ENCODE measurements at places on chromosomes 12 and 14. TPM values are rescaled to one million over a fixed set of nuclear protein-coding genes. Genes with fewer than 3 reads are reported as not detected.
A peak's percentile ranks its signal among the peaks of the same experiment; 100 is the strongest.

Gene COX8C
- total RNA-seq, result 0.94 TPM

- DNase-seq, result no peak
Measured at GRCh38 chr12:67433385-67434175, 164.4 kb downstream of the CAND1 start.

Gene NAV3
- total RNA-seq, result 3.3 TPM

DNA sequence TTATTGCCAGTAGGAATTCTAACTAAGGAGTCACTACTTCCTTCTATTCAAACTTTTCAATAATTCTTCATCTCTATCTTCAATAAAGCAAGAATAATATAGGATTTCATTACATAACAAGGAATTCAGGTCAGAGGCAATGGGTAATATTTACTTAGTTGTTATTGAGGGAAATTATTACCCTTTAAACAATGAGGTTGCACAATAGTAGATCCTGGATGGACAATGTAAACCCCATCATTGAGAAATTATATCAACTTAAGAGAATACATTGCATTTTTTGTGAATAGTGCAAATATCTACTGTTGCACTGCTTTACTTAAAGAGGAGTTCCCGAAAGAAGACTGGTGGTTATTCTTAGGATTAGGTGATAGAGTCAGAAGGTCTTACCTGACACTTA lies 43.8 kb downstream of the A2M start:
- no peak for DNase-seq

- peak; percentile 57 for DNase-seq
Measured at GRCh38 chr12:118537481-118537917, 161.1 kb downstream of the SUDS3 start.

GRCh38 chr14:100422556-100423316 lies 99.6 kb downstream of the SLC25A47 start:
- DNase-seq, result no peak

- DNase-seq, result no peak
Measured at GRCh38 chr14:35883677-35884293, 57.6 kb downstream of the BRMS1L start.

DNA sequence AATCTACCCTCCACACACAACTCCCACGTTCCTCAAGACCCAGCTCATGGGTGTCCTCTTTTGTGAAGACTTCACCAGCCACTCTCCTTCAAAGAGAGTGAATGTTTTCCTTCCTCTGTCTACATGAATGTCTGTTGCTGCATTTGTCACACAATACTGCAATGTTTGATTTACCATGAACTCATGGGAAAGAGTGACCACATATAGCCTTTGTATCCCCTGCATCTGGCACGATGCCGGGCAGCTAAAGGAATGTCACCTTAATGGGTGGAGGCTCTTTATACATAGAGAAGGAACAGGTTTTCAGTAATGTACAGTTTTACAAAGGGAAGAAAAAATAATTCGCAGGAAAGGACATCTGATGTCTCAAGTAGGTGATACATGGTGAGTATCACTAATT lies 12.1 kb upstream of the BCDIN3D start:
- DNase-seq, result no peak

Gene BDKRB1
- not detected for total RNA-seq

DNA sequence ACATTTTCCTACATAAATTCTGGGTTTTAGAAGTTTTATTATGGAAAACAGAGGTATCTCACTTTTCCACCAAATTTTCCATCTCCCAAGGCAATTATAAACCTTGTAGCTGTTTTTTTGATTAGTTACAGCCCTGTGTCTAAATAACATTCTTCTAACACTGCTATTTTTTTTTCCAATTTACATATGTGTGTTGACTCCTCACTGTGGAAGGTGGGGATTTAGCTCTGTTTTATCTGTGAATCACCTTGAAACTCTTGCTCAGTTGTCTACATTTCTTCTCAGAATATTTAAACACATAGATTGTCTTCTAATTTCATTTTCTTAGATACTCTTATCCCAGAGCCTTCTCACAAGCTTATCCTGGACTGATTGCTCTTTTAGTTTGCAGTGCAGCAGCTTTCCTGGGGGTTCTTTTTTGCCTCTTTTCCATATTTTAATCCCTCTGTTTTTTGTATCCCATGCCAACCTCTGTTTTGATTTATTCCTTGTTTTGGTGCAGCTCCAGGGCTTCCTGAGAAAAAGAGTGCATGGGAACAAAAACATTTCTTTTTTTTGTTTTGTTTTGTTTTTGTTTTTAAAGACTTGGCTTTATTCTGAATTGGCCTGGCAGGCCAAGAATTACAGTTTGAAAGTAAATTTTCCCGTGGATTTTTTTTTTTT lies 36.7 kb downstream of the TBC1D15 start:
- no peak for DNase-seq

Gene TMEM30B
- 0.27 TPM for total RNA-seq

DNA sequence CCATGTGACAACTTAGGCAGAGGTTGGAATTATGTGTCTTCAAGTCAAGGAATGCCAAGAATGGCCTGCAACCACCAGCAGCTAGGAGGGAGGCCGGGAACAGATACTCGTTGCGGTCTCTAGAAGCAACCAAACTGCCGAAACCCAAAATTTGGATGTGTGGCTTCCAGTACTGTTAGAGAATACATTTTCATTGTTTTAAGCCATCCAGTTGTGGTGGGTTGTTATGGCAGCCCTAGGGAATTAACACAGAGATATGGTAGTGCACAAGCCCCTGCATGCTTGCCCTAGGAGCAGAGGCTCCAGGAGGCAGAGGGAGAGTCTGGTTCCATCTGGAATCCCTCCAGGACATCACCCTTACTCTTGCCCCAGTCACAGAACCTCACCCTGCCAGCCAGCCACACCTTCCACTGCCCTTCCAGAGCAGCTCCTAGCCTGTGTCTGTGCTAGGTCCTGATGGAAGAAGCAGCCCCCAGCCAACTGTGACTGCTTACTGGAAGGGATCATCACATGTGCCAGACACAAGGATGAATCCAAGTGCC lies 19.5 kb downstream of the PITPNM2 start:
- DNase-seq, result no peak

GRCh38 chr14:96271421-96271762 lies 15.4 kb downstream of the BDKRB1 start:
- no peak for DNase-seq

- DNase-seq, result no peak
Measured at GRCh38 chr14:29321646-29322045, 555.1 kb downstream of the FOXG1 start.

DNA sequence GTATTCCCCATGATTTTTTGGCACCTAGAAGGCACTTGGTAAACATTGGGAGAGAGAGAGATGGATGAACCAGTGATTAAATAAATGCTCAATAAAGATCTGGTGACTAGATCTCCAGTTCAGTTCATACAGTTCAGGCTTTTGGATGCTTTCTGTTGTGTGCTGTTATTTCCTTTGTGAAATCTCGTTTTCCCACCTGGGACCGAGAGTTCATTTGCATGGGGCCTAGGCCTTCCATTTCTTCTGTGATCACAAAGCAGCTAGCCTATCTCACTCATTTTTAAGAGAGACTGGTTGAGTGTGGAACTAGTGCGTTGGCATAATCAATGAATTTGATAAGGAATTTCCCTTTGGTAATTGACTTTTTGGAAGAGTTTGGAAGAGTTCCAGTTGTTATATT lies 104.0 kb downstream of the VRK1 start:
- no peak for DNase-seq

Gene SCNN1A
- not detected for total RNA-seq

DNA sequence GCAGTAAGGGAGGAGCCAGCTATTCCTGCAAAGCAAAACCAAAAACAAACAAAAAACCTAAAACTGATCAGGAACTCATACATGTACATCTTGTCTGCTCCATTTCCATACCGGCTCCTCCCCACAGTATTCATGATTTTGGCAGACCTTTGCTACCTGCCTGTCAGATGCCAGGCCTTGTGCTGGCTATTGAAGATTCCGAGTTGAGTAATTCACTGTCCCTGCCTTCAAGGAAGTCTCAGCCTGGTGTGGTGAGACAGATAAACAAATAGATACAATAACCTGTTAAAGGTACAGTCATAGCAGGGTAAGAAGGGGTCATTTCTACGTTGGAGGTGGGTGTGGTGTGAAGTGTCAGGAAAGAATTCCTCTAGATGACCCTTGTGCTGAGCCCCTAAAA lies 42.7 kb downstream of the SUSD6 start:
- DNase-seq, result no peak

Gene RPGRIP1
- 0.27 TPM for total RNA-seq

GRCh38 chr12:49548822-49549648 lies 10.2 kb downstream of the KCNH3 start:
- no peak for DNase-seq

GRCh38 chr12:132835076-132836025 lies 6.7 kb upstream of the GOLGA3 start:
- DNase-seq, result no peak

DNA sequence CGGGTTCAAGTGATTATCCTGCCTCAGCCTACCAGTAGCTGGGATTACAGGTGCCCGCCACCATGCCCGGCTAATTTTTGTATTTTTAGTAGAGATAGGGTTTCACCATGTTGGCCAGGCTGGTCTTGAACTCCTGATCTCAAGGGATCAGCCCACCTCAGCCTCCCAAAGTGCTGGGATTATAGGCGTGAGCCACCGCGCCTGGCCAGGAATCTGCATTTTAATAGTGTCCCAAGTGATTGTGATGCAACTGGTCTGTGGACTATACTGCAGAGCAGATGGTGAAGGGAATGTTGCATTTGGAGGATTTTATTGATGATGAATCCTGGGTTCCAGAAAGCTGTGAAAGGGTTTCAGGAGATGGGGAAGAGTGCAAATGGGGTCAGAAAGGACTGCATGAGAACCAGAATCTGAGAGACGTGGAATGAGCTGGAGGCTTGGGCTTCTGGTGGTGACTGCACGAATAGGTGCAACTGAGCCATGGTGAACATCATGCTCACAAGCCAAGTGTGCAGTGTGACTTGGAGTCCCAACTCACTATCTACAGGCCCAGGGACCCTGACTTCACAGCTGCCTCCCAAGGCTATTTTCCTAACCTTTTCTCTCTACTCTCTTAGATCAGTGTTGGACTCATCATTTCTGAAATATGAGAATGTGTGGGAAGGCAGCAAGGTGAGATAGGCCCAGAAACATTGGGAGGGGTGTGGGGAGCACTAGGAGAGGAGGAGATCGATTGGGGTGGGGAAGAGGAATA lies 4.5 kb downstream of the RPS26 start:
- no peak for DNase-seq

Gene NUP37
- total RNA-seq, result 17.1 TPM

Gene LBHD2
- total RNA-seq, result not detected

DNA sequence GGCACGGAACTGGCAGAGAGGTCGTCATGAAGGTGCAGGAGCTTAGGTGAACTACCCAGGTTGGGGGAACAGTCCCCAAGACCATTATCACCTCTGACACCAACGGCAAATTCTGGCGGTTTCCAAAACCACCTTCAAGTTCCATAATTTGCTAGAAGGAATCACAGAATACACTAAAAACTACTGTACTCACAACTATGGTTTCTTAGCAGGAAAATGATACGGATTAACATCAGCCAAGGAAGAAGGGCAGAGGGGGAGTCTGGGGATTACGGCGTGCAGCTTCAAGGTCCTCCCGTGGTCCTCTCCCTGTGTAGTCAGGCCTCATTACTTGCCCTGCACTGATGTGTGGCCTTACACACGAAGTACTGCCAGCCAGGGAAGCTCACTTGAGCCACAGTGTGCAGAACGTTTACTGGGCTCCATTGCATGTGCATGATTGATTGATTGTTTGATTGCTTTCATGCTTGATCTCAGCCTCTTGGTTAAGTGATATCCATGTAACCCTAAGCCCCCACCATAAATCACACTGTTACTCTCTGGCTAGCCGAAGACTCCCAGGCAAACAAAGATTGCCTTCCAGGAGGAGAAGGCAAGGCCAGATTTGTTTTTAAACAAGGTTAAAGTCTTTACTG lies 837 bp upstream of the STX2 start:
- no peak for DNase-seq

DNA sequence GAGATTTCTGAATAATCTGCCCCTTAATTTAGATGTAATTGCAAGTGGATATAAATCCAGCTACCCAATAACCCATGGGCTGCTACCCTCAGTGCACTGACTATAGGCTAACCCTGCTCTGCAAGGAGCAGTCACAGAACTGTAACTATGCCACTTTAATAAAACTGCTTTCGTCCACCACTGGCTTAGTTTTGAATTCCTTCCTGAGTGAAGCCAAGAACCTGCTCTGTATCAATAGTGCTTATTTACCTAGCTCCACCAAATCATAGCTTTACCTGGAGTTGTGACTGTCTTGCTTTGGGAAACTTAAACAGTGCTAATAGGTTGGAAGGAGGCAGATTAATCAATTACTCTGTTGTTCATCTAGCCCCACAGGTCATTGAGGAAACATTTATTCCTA lies 1524.4 kb upstream of the SEL1L start:
- no peak for DNase-seq

Gene TECPR2
- total RNA-seq, result 21.3 TPM

DNA sequence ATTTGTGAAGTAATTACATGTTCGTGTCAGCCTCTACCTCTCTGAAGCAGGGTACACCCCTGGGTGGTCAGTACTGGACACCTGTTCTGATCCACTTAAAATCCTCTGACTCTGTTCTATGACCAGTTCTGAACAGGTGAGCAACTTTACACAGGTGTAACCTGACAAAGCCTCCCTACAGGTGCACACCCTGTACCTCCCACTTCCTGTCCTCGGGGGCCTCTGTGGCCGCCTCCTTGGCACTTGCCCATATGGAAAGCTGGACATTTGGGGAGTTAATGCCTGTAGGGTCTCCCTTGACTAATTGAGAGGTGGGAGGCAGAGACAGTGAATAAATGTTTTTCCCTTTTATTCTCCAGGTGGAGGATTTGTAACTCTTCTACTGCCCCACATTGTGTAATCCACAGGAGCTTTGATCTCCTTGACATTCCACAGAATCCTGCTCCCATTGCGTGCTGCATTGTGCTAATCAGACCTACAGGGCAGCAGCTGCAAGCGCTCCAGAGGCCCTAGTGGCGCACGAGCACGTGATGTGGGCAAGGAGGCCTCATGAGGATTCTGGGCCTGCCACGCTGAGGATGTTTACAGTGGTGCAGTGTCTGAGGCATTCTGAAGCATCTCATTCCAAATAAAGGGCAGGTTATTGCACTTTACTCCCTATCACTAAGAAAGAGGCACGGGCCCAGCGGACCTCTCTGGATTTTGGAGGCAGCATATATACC lies 45.8 kb upstream of the BATF start:
- no peak for DNase-seq

DNA sequence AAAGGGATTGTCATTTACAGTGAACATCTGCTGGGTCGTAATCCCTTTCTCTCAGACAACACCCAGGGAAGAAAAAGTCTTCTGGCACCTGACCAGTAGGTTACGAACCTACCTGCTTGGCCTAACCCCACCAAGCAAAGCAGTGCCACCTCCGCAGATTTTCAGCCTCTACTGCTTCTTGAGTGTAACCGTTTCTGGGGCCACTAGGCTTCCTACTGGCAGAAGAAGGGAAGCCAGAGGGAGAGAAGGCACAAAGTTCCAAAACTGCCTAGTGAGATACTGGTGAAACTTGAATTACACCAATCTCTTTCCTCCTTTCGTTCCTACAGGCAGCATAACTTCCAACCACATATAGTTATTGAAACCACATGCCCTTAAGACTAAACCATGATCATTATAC lies 383.6 kb downstream of the BCAT1 start:
- no peak for DNase-seq

Measured in Right ventricle myocardium superior (tissue), 1 donor.